ENCODE measurements at places on chromosomes 2 and 18.

DNA sequence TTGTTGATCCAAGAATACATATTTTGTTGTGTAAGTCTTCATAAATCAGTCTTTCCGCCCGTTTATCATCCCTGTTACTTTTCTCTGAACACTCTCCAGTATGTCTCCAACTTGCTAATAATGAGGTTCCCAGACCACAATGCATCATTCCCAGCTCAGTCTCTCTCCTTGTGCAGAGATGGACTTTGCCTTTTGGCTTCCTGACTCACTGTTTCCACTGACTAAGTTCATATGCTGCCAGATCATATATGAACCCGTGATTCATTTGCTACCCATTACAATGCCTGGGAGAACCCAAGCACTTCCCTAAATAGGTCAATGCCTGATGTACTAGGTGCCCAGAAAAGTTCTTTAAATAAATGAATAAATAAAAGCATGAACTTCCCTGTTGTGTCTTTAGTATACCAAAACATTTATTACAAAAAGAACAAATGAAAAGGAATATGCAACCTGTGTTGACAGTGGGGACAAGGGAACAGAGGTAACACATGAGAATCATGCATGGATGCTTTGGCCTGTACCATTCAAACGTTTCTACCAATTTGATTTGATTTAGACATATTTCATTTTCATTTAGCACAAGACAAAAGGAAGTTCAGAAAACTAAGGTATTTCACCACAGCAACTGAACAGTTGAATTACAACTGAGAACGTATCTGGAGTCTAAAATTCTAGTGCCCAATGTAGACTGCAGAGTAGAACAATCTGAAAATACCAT, 215.4 kb upstream of the HNRNPA3 start:
- DNase-seq = no peak

- DNase-seq = no peak
These were observed 280.1 kb upstream of the SALL3 start for GRCh38 chr18:78699499-78699898.

GRCh38 chr2:8268172-8268783, 413.6 kb upstream of the ID2 start:
- DNase-seq = no peak

DNA sequence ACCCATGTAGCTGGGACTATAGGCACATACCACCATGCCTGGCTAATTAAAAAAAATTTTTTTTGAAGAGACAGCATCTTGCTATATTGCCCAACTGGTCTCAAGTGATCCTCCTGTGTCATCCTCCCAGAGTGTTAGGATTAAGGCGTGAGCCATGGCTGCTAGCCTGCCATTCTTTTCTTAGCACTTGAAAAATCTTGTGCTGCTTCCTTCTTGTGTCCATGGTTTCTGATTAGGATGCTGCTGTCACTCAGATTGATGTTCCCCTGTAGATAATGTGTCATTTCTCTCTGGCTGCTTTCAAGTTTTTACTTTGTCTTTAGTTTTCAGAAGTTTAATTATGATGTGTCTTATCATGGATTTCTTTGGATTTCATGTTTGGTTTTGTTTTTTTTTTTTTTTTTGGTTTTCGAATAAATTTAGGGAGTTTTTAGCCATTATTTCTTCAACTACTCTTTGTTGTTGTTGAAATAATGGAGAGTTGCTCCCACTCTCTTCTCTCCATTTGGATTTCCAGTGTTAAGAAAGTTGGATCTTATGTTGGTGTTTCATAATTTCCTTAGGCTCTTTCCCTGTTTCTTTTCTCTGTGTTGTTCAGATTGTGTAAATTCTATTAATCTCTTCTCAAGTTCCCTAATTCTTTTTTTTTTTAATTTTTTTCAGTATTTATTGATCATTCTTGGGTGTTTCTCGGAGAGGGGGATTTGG, 2.5 kb downstream of the ATP9B start:
- DNase-seq = no peak

DNA sequence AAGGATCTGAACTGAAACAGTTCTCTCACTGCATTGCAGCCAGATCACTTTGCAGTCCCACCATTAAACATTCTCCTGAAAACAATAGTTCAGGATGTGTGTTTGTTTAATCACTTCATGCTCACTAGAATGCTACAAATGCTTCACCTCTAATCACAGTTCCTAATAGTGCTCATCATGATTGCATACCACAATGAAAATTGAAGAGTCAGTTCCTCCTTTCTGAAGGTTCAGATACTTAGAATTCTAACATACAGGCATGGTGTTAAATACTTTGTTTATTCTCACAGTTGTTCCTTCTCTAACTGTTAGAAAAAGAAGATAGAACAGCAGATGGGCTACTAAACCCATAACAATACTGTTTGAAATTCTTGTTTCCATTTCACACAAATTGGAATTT, 622.3 kb upstream of the ACVR2A start:
- no peak for DNase-seq

- DNase-seq = no peak
These were observed 398 bp downstream of the INPP5D start for GRCh38 chr2:233060501-233060979.

- no peak for DNase-seq
These were observed 102.7 kb downstream of the MAP2 start for GRCh38 chr2:209526561-209526960.

GRCh38 chr2:88448248-88448647, 4.2 kb downstream of the FOXI3 start:
- DNase-seq = no peak

DNA sequence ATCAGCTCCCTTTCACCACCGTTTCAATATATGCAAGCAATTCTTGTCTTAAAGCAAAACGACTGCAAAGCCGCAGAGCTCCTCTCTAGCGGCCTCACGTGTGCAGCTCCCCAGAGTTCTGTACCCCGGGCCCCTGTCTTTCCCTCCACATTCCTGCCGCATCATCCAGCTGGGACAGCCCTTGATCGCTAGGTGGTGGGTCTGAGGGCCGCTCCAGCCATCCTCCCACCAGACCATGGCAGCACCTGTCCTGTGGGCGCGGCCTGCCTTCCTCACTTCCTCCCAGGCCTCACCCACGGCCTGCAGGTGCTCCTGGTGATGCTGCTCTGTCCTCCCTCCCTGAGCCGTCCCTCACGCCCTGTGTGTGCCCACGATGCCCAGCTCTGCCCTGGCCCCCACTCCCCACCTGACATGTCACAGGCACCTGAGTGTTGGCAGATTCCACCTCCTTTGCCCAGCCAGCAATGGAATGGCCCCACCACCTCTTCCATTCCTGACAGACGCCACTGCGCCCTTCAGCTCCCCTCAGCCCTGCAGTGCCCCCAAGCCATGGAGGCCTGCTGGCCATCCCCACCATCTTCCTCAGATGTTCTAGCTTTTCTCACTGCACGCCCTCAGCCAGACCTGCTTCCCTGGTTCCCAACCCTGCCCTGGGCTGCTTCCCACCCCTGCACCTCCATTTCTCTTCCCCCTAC, 15.3 kb upstream of the ALLC start:
- no peak for DNase-seq

- DNase-seq = no peak
These were observed 91.5 kb upstream of the NOSTRIN start for GRCh38 chr2:168710754-168711467.

- no peak for DNase-seq
These were observed 2.4 kb downstream of the BOK start for GRCh38 chr2:241560883-241561474.

- DNase-seq = no peak
These were observed 55.1 kb downstream of the PPP4R1 start for GRCh38 chr18:9559253-9559652.

- DNase-seq = no peak
These were observed 92.6 kb downstream of the RIT2 start for GRCh38 chr18:43022874-43023273.

Measured in activated CD8-positive, alpha-beta memory T cell treated with anti-CD3 and anti-CD28 coated beads for 4 hours (primary cell).